ENCODE measurements at places on chromosomes 3 and 15. TPM values are rescaled to one million over a fixed set of nuclear protein-coding genes. Genes with fewer than 3 reads are reported as not detected.

The MESP2 gene
- 0.24 TPM for polyA plus RNA-seq

The GOLGA8T gene
- 0.28 TPM for polyA plus RNA-seq

The ULK3 gene
- 34.5 TPM for polyA plus RNA-seq

The ARL14 gene
- polyA plus RNA-seq, result not detected

The KY gene
- 0.69 TPM for polyA plus RNA-seq

The LDHAL6B gene
- polyA plus RNA-seq, result not detected

The DUOX1 gene
- 0.26 TPM for polyA plus RNA-seq

The DUOX2 gene
- polyA plus RNA-seq, result 0.26 TPM

The CCDC54 gene
- not detected for polyA plus RNA-seq

The CD80 gene
- polyA plus RNA-seq, result not detected

The ISL2 gene
- not detected for polyA plus RNA-seq

The IL17RE gene
- polyA plus RNA-seq, result 7.5 TPM

The MRPL3 gene
- 91.2 TPM for polyA plus RNA-seq

The RBPMS2 gene
- 24.2 TPM for polyA plus RNA-seq

The RPP14 gene
- 12.0 TPM for polyA plus RNA-seq

The RTP2 gene
- not detected for polyA plus RNA-seq

The FGF7 gene
- polyA plus RNA-seq, result 3.8 TPM

The HIGD2B gene
- not detected for polyA plus RNA-seq

The CRYGS gene
- polyA plus RNA-seq, result 3.7 TPM

The DUOXA2 gene
- 0.37 TPM for polyA plus RNA-seq

The HRG gene
- 22.8 TPM for polyA plus RNA-seq

The MFSD1 gene
- polyA plus RNA-seq, result 46.5 TPM

The GABRA5 gene
- polyA plus RNA-seq, result not detected

The CACNA2D2 gene
- 6.0 TPM for polyA plus RNA-seq

The TMIE gene
- 1.3 TPM for polyA plus RNA-seq

The MAPKBP1 gene
- polyA plus RNA-seq, result 3.7 TPM

The ZFYVE19 gene
- polyA plus RNA-seq, result 37.5 TPM

The GOLGA8G gene
- not detected for polyA plus RNA-seq

The STRC gene
- 0.22 TPM for polyA plus RNA-seq

The TMEM40 gene
- polyA plus RNA-seq, result 0.52 TPM

The CERS3 gene
- polyA plus RNA-seq, result not detected

The TIGIT gene
- not detected for polyA plus RNA-seq

The DAZL gene
- not detected for polyA plus RNA-seq

The ACKR2 gene
- 0.86 TPM for polyA plus RNA-seq

The FBXW12 gene
- not detected for polyA plus RNA-seq

The SLC28A1 gene
- 51.2 TPM for polyA plus RNA-seq

The MYO5C gene
- polyA plus RNA-seq, result 4.6 TPM

The CLDN11 gene
- polyA plus RNA-seq, result 1.6 TPM

The SLC22A13 gene
- polyA plus RNA-seq, result 9.9 TPM

The TRPM1 gene
- 1.3 TPM for polyA plus RNA-seq

The ZNF501 gene
- polyA plus RNA-seq, result 1.5 TPM

The PLOD2 gene
- polyA plus RNA-seq, result 21.3 TPM

The SLC24A5 gene
- not detected for polyA plus RNA-seq

The VWA5B2 gene
- 0.11 TPM for polyA plus RNA-seq

The CHRNA7 gene
- polyA plus RNA-seq, result 0.80 TPM

The PRR20G gene
- polyA plus RNA-seq, result not detected

The GOLGA6B gene
- not detected for polyA plus RNA-seq

The CD200 gene
- polyA plus RNA-seq, result 8.5 TPM

The IP6K1 gene
- 21.7 TPM for polyA plus RNA-seq

The MYNN gene
- polyA plus RNA-seq, result 9.6 TPM

The BNC1 gene
- polyA plus RNA-seq, result not detected

The ITPKA gene
- polyA plus RNA-seq, result not detected

The EIF4A2 gene
- 310 TPM for polyA plus RNA-seq

Data from kidney (tissue), 22 donors.